ENCODE measurements at places on chromosomes 16 and 17.

DNA sequence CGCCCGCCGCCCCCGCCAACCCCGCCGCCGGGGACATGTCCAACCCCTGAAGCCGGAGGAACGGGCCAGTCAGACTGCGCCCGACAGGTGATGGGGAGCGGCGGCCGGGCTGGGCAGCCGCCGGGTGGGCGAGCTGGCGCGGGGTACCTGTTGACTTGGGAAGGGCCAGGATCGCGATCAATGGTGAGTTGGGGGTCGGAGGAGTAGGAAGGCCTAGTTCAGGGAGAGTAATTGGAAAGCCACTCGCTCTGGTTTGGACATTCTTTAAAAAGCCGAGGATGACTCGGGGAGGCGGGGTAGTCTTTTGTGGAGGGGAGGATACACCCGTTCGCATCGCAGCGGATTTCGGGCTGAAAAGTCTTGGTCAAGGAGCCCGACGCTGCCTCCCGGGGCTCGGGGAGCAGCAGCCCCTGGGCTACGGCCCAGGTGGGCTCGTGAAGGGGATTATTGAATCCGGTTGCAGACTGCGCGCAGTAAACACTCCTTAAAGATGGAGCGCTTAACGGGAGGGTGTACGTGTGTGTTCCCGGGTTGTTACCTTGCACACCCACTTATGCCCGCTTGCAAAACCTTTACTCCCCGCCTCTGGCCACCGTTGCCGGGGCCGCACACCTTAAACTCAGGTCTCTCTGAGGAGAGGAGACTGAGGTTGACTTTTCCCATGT lies 123.8 kb downstream of the GOSR1 start:
- no peak for DNase-seq

- DNase-seq = no peak
Observed at GRCh38 chr17:5254903-5255521, 20.4 kb upstream of the SCIMP start.

GRCh38 chr16:51984395-51984794 lies 562.5 kb downstream of the TOX3 start:
- no peak for DNase-seq

GRCh38 chr17:52170963-52171572 lies 12.6 kb upstream of the CA10 start:
- DNase-seq = no peak

- no peak for DNase-seq
Observed at GRCh38 chr17:7747635-7748071, 30.1 kb downstream of the DNAH2 start.

- DNase-seq = no peak
Observed at GRCh38 chr17:69314246-69315065, 12.5 kb downstream of the ABCA5 start.

DNA sequence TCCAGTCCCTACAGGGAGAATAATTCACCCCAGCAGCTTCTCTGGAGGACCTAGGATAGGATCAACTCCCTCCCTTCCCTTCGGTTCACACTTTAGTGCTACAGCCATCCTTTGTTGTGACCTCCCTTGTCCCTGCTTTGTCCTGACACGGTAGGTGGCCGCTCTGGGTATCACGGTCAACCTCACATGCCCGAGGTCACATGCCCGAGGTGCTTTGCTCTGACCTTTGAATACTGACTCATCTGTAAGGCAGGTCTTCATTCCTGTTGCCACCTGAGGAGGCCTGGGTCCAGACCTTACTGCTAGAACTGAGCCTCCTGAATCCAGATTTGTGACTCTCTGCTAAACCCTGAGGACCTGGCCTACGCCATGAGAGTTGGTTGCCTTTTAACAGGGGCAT lies 19.7 kb downstream of the ALKBH5 start:
- DNase-seq = no peak

- DNase-seq = no peak
Observed at GRCh38 chr17:77654850-77655249, 303.7 kb upstream of the TNRC6C start.

GRCh38 chr16:1075546-1075945 lies 3.0 kb downstream of the SSTR5 start:
- DNase-seq = no peak

DNA sequence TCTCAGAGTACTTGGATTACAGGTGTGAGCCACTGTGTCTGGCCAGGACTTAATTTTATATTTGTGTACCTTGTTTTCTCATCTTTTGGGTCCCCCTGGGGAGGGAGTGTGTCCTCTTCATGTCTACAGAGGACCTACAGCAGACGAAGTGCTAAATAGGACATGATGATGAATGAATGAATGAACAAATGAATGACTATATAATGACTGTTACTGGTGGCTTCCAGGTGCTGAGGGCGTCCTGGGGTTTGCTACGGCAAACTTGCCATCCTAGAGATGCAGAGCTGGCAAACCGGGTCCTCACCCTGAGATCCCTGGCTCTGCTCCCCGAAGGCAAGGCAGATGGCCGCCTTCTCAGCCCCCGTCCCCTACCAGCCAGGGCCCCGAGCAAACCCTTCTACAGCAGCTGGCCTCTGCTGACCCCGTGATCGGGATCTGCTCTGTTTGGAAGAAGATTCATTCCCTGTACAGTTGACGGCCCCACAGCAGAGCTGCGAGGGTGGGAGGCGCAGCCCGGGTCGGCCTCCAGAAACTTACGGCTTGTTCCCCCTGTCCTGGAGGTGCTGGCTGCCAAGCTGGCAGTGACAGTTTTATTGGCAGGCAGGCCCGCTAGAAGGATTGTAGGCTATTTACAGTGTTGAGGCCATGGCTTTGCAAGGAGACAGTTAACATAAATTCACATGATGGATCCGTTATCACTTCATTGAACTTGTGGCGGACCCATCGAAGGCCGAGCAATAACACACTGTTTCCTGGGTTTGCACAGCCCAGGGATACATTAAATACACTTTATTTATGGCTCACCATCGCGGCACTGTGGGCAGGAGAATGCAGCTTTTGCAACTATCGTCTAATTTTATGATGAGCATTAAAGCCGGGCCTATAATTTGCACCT lies 197.7 kb upstream of the GSE1 start:
- DNase-seq = no peak

- peak; percentile 70 for DNase-seq
Observed at GRCh38 chr17:81711814-81712467, at the start of gene SLC25A10. TSS of gene SLC25A10 (plus strand) at chr17:81712284. CDS start at chr17:81712427, 143 bp downstream.

DNA sequence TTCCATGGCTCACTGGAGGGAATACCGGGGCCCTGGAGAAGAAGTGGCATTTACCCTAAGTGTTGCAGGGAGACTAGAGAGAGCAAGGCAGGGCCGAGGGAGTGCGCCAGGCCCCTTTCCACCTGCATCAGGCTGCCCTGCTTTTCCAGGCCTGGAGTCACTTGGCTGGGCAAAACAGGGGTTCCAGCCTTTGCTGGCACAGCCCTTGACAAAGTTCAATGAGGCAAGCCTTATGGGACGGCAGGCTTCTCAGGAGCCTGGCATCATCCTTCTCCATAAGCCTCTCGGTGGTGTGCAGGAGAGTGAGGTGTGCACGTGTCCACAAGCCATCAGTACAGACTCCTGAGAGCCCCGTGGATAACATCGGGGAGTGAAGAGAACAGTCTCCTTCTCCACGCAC lies 27.1 kb downstream of the CACNA1G start:
- no peak for DNase-seq
